Naive thymus-derived CD4-positive, alpha-beta T cell (primary cell): ENCODE measurements at places on chromosomes 5 and 9. TPM values are rescaled to one million over a fixed set of nuclear protein-coding genes. Genes with fewer than 3 reads are reported as not detected.
A peak's percentile ranks its signal among the peaks of the same experiment; 100 is the strongest.

- H3K4me3 ChIP-seq, result no peak overlapping the region
- H3K4me1 ChIP-seq, result no peaks in the 10 kb centered on the region
- DNase-seq, result no peak
- no peaks in the 10 kb centered on the region for H3K36me3 ChIP-seq
- no peak overlapping the region for H3K27ac ChIP-seq
These were observed 457.0 kb upstream of the ZNF462 start for GRCh38 chr9:106405871-106406435.

DNA sequence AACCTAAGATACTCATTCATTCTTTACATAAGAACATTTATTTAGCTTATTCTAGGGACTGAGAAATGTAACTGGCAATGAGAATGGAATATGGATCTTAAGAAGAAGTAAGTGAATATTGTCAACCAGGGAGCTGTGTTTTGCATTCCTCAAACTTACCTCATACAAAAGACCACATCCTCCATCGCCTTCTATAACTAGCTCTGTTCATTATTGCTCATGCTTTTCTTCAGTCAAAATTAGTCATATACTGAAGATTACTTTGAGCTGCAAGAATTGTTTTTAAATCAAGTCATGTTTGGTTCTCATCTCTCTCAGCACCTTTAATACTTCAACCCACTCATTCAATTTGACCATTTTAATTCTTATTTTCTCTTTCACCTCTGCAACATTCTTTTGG lies 140.3 kb upstream of the RASA1 start:
- H3K27ac ChIP-seq, result no peak overlapping the region
- H3K4me3 ChIP-seq, result no peak overlapping the region
- H3K4me1 ChIP-seq, result peaks cover under 1% of the 10 kb centered on the region
- DNase-seq, result no peak
- H3K27me3 ChIP-seq, result no peaks in the 10 kb centered on the region

QRFP gene
- not detected for polyA plus RNA-seq

KIAA0825 gene
- 0.68 TPM for polyA plus RNA-seq

MYOZ3 gene
- polyA plus RNA-seq, result not detected

- H3K27me3 ChIP-seq, result no peaks in the 10 kb centered on the region
- no peak overlapping the region for H3K27ac ChIP-seq
- H3K36me3 ChIP-seq, result no peaks in the 10 kb centered on the region
- H3K4me3 ChIP-seq, result no peak overlapping the region
These were observed 243.7 kb upstream of the SLC24A2 start for GRCh38 chr9:20032413-20033006.

GRCh38 chr9:4857163-4857810 lies 64.5 kb downstream of the RCL1 start:
- no peak overlapping the region for H3K27ac ChIP-seq
- no peaks in the 10 kb centered on the region for H3K27me3 ChIP-seq
- peaks cover 7% of the 10 kb centered on the region for H3K36me3 ChIP-seq
- no peak for DNase-seq
- H3K4me1 ChIP-seq, result no peaks in the 10 kb centered on the region
- no peak overlapping the region for H3K4me3 ChIP-seq

- H3K4me3 ChIP-seq, result no peak overlapping the region
- peaks cover 13% of the 10 kb centered on the region for H3K36me3 ChIP-seq
These were observed 6.9 kb upstream of the TPM2 start for GRCh38 chr9:35696520-35697215.

KIF24 gene
- 0.19 TPM for polyA plus RNA-seq

DNA sequence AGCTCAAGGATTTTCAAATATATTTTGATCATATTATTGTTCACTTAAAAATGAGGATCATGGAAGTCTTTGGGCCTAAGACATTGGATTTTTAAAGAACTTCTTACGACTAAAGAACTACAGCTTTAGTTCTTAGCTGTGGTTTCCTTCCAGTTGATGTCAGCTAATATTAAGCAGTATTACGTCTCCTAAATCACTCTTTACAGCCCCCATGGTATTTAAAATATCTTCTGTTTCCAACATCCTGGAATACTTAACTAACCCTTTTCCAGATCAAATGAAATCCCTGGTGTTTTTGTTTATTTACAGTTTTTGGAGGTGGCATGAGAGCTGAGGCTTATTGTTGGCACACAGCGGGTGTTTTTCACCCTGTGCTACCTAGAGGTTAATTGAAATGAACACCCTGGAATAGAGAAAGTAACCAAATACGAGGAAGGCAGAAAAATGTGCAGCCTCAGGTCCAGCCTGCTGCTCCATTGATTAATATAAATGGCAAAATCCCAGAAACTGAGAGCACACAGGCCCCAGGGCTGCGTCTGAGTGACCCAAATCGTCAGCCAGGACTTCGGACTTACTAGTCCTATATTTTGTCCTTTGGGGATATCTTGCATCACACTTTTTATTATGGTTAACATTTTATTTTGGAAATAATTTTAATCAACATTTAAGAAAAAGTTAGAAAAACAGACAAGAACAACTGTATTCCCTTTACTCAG lies 52.3 kb upstream of the ICE1 start:
- H3K27ac ChIP-seq, result no peak overlapping the region
- no peak overlapping the region for H3K4me3 ChIP-seq
- no peak for DNase-seq
- H3K36me3 ChIP-seq, result no peaks in the 10 kb centered on the region
- H3K27me3 ChIP-seq, result no peaks in the 10 kb centered on the region

DNA sequence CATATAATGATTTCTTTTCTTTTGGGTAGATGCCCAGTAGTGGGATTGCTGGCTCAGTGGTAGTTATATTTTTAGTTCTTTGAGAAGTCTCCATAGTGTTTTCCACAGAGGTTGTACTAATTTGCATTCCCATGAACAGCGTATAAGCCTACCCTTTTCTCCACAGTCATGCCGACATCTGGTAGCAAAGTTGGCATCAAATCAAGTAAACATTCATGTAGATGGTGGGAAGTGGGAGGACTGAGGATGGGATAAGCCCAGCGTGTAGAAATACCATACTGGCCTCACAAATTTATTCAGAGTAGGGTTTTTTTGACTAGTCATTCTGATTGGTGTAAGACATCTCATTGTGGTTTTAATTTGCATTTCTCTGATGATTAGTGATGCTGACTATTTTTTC lies 115.4 kb downstream of the EGFLAM start:
- no peaks in the 10 kb centered on the region for H3K4me1 ChIP-seq
- no peaks in the 10 kb centered on the region for H3K27me3 ChIP-seq
- no peak overlapping the region for H3K4me3 ChIP-seq
- no peaks in the 10 kb centered on the region for H3K36me3 ChIP-seq
- no peak for DNase-seq

- H3K4me3 ChIP-seq, result no peak overlapping the region
- no peak for DNase-seq
- peaks cover 35% of the 10 kb centered on the region for H3K4me1 ChIP-seq
- no peak overlapping the region for H3K27ac ChIP-seq
These were observed 5.2 kb upstream of the RNF14 start for GRCh38 chr5:141963701-141964100.

SCGB3A2 gene
- not detected for polyA plus RNA-seq

IFNA2 gene
- polyA plus RNA-seq, result not detected

DNA sequence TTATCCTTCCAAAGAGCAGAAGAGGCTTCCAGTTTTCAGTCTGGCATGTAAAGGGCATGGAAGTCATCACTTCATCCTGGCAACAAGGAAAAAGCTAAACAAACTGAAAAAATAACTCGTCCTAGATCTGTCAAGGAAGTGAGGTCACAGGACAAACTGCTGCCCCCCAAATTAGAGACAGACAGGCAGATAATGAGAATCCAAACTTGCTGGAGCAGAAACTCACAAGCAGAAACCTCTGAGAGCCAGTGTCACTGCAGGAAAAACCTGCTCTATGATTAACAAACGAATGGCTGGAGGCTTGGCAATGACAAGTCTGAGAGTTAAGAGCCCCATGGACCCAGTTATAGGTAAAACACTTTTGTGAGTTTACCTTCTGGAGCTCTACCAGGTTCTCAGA lies 18.9 kb upstream of the MLANA start:
- no peak overlapping the region for H3K4me3 ChIP-seq
- no peaks in the 10 kb centered on the region for H3K36me3 ChIP-seq
- DNase-seq, result no peak
- no peak overlapping the region for H3K27ac ChIP-seq

DNA sequence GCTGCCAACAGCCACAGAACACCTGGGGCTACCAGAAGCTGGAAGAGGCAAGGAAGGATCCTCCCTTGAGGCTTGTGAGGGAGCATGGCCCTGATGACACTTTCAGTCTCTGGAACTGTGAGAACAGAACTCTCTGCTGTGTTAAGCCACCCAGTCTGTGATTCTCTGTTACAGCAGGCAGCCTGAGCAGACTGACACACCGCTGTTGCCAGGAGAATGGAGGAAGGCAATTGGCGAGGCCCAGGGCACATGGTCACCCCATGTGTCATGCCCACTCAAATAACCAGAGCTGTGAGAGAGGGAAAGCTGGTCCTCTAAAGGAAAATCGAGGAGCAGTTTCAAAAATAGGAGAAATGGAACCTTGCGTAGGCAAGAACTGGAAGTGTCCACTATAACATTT lies 12.0 kb upstream of the KIF4B start:
- DNase-seq, result no peak
- no peak overlapping the region for H3K27ac ChIP-seq
- no peaks in the 10 kb centered on the region for H3K27me3 ChIP-seq

SLC36A3 gene
- polyA plus RNA-seq, result not detected

DNA sequence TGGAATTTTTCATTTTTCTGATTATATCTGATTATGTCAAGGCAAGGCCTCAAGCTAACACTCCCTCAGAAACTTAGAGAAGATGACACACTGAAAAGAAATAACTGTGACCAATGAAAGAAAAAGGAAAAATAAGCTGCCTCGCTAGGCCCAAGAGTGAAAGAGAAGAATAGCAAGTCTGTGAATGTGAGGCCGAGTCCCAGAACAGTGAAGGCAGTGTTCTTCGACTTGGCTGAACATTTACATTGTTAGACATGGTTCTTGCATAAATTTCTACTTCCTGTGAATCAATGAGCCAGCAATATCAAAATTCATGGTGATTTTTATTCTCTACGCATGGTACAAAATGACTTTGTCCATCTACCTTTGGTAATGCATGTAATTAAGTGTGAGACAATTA lies at the start of gene ATP10B:
ATP10B (minus strand) TSS at position 163 of the 400 bp plus-strand sequence. CDS start 164,137 bp downstream, outside the sequence.
- H3K36me3 ChIP-seq, result no peaks in the 10 kb centered on the region
- no peak for DNase-seq
- no peaks in the 10 kb centered on the region for H3K4me1 ChIP-seq
- no peak within 1 kb of the TSS for H3K27ac ChIP-seq

SEMA5A gene
- not detected for polyA plus RNA-seq

DNA sequence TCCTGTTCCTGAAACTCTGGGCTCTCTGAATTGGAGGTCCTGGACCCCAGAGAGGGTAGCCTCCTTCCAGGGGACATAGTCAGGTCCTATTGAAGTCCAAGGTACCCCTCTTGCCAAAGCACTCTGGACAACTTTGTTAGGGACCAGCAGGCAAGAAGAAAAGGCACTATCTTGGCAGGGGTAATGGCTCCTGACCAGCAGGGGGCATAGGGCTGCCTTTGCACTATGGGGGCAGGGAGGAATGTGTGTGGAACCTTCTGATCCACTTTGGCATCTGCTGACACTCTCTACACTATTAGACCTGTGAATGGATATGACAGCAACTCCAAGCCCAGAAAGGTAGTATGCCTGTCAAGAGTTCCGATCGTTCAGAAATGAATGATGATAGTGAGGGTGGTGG lies 179.0 kb upstream of the CD180 start:
- no peak overlapping the region for H3K4me3 ChIP-seq
- H3K27ac ChIP-seq, result no peak overlapping the region
- no peaks in the 10 kb centered on the region for H3K36me3 ChIP-seq

- no peaks in the 10 kb centered on the region for H3K36me3 ChIP-seq
- H3K4me3 ChIP-seq, result no peak overlapping the region
- H3K27ac ChIP-seq, result no peak overlapping the region
- peaks cover 6% of the 10 kb centered on the region for H3K4me1 ChIP-seq
These were observed 2.9 kb downstream of the ALDH1A1 start for GRCh38 chr9:72949918-72950325.

HCN1 gene
- polyA plus RNA-seq, result not detected

CCDC187 gene
- polyA plus RNA-seq, result not detected

PCDHGA4 gene
- polyA plus RNA-seq, result 0.20 TPM

GRCh38 chr5:179923436-179923835 lies 15.7 kb upstream of the TBC1D9B start:
- H3K27me3 ChIP-seq, result no peaks in the 10 kb centered on the region
- no peaks in the 10 kb centered on the region for H3K36me3 ChIP-seq
- H3K27ac ChIP-seq, result no peak overlapping the region
- no peaks in the 10 kb centered on the region for H3K4me1 ChIP-seq

DNA sequence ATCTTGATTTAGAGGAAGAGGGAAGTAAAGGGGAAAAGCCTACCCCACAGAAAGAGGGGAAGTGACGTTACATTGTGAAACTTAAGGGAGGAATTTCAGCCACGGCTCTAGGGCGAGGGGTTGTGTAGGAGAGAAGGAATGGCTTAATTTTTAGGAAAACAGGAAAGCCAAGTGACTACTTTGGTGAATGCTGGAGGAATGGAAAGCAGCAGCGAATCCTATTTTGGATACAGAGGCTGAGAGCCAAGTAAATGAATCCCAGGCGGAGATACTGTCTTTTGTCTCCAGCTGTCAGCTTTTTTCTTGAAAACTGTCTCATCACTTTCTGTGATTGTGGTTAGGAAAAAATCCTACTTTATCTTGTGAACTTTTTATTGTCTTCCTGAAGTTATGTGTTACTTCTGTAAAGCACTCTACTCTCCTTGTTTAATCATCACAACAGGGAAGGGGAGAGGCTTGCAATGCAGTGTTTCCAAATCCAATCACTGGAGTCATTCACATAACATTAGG lies 188.4 kb downstream of the TSSK1B start:
- no peaks in the 10 kb centered on the region for H3K4me1 ChIP-seq
- no peak for DNase-seq
- no peak overlapping the region for H3K4me3 ChIP-seq
- no peaks in the 10 kb centered on the region for H3K36me3 ChIP-seq
- no peaks in the 10 kb centered on the region for H3K27me3 ChIP-seq

DNA sequence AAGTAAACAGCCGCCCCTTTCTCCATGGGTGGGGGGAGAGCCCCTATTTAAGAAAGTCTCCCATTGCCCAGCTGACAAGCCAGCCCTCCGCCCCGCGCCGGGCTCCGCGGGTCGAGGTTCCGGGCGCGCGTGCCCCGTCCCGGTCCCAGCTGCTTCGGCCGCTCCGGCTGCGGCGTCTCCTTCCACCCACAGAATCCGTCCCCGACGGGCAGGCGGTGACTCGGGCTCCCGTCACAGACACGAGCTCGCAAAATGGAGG lies 223 bp downstream of the NR3C1 start:
- H3K27me3 ChIP-seq, result no peaks in the 10 kb centered on the region
- DNase-seq, result no peak
- H3K4me3 ChIP-seq, result peak overlapping the region; percentile 78
- peaks cover 9% of the 10 kb centered on the region for H3K36me3 ChIP-seq
- peaks cover 22% of the 10 kb centered on the region for H3K4me1 ChIP-seq

JAKMIP2 gene
- 0.18 TPM for polyA plus RNA-seq

GRCh38 chr5:138954257-138955012 lies 79.3 kb upstream of the LRRTM2 start:
- DNase-seq, result no peak
- no peaks in the 10 kb centered on the region for H3K36me3 ChIP-seq
- H3K4me3 ChIP-seq, result no peak overlapping the region
- no peaks in the 10 kb centered on the region for H3K27me3 ChIP-seq
- peaks cover 14% of the 10 kb centered on the region for H3K4me1 ChIP-seq
